ENCODE measurements at places on chromosomes 1 and 21. TPM values are rescaled to one million over a fixed set of nuclear protein-coding genes. Genes with fewer than 3 reads are reported as not detected.

- no peak for DNase-seq
- H3K4me1 ChIP-seq, result peaks cover 13% of the 10 kb centered on the region
- no peaks in the 10 kb centered on the region for H3K27me3 ChIP-seq
- H3K4me3 ChIP-seq, result no peak overlapping the region
- H3K36me3 ChIP-seq, result peaks cover 5% of the 10 kb centered on the region
These were observed 3.3 kb upstream of the PIGK start for GRCh38 chr1:77222496-77222895.

DNA sequence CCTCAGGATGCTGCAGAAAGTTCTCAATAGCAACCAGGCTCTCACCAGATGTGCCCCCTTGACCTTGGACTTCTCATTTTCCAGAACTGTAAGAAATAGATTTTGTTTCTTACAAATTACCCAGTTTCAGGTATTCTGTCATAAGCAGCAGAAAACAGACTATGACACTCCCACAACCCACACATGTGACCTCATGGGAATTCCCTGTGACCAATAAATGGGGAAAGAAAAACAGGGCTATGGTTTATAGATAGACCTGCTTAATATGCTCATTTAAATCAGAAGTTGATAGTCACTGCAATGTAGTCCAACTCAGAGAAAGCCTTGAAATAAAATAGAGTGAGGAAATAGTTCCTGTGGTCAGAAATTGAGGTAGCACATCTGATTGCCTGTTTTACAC lies 380.9 kb upstream of the PTBP2 start:
- no peaks in the 10 kb centered on the region for H3K27me3 ChIP-seq
- H3K27ac ChIP-seq, result no peak overlapping the region
- H3K4me1 ChIP-seq, result no peaks in the 10 kb centered on the region
- no peak for DNase-seq
- no peak overlapping the region for H3K4me3 ChIP-seq
- H3K36me3 ChIP-seq, result no peaks in the 10 kb centered on the region

GRCh38 chr21:28522014-28522799 lies 470.5 kb downstream of the LTN1 start:
- no peaks in the 10 kb centered on the region for H3K4me1 ChIP-seq
- no peaks in the 10 kb centered on the region for H3K36me3 ChIP-seq
- H3K27me3 ChIP-seq, result no peaks in the 10 kb centered on the region
- no peak overlapping the region for H3K27ac ChIP-seq
- no peak overlapping the region for H3K4me3 ChIP-seq

- H3K36me3 ChIP-seq, result no peaks in the 10 kb centered on the region
- DNase-seq, result no peak
- peaks cover 19% of the 10 kb centered on the region for H3K4me1 ChIP-seq
- no peak overlapping the region for H3K27ac ChIP-seq
These were observed 23.5 kb upstream of the LRRN2 start for GRCh38 chr1:204709021-204709420.

GRCh38 chr1:202681736-202682420 lies 28.4 kb downstream of the SYT2 start:
- H3K4me3 ChIP-seq, result no peak overlapping the region
- H3K27ac ChIP-seq, result no peak overlapping the region
- no peak for DNase-seq
- H3K36me3 ChIP-seq, result no peaks in the 10 kb centered on the region
- no peaks in the 10 kb centered on the region for H3K27me3 ChIP-seq
- no peaks in the 10 kb centered on the region for H3K4me1 ChIP-seq

GRCh38 chr1:30295266-30295665 lies 428.1 kb downstream of the MATN1 start:
- no peaks in the 10 kb centered on the region for H3K4me1 ChIP-seq
- H3K36me3 ChIP-seq, result no peaks in the 10 kb centered on the region
- H3K4me3 ChIP-seq, result no peak overlapping the region
- H3K27me3 ChIP-seq, result no peaks in the 10 kb centered on the region

DNA sequence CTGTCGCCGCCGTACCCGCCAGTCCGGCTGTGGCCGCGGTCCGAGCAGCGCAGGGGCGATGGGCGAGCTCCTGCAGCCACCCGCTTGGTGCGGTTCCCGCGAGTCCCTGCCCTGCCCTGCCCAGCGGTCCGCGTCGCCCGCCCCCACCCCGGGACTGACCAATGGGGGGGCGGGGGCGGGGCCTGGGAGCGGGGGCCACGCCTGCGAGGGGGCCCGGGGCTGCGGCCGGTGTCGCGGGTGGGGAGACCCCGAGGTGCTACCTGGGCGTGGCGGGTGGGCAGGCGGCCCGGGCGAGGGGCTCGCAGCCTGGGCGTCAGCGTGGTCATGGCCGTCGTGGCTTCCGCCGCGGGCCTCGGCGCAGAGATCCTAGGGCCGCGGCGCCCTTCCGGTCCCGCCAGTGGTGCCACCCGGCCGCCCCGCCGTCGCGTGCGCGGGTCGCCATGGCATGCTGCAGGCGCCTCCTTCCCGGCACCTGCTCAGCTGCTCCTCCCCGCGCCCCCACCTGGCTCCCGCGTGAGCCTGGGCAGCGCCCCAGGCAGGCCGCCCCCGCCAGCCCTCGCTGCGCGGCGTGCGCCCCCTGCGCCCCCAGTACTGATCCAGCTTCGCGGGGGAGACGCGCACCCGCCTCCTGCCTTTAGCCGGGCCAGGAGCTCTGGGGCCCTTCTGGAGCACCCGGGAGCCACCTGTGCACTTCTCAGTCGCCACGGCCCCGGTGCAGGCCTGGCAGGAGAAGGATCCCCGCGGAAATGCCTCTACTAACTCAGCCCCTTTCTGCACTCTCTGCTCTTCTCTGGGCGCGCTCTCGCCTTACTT lies at the start of gene BMP8B:
BMP8B (minus strand) TSS at position 108 of the 813 bp plus-strand sequence. CDS start 380 bp downstream, outside the sequence.
- peak within 1 kb of the TSS; percentile 46 for H3K4me3 ChIP-seq
- H3K27me3 ChIP-seq, result no peaks in the 10 kb centered on the region
- H3K36me3 ChIP-seq, result no peaks in the 10 kb centered on the region
- peaks cover 3% of the 10 kb centered on the region for H3K4me1 ChIP-seq

DNA sequence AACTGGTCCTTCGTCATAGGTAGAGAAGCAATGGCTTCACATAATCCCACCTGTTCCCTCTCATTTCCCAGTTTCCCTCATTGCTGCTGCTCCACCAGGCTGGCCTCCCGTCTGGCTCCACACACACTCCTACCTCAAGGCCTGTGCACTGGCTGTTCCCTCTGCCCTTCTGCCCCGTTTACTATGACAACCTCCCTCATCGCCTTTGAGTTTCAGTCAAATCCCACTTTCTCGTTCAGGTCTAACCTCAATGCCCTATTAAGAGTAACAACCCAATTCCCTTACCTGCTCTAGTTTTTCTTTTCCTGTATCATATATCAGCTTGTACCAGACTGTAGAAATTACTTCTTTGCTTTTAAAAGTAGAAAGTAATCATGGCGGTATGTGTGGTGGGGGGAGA lies 589.7 kb downstream of the SMYD3 start:
- no peaks in the 10 kb centered on the region for H3K36me3 ChIP-seq
- DNase-seq, result no peak
- H3K27ac ChIP-seq, result no peak overlapping the region
- no peak overlapping the region for H3K4me3 ChIP-seq

Gene AGMAT
- 9.5 TPM for total RNA-seq

Gene TAS1R1
- not detected for total RNA-seq

Gene NPHS2
- not detected for total RNA-seq

Gene EIF2D
- total RNA-seq, result 59.6 TPM

Measured in naive thymus-derived CD4-positive, alpha-beta T cell (primary cell).